ENCODE measurements at places on chromosomes 5 and 9.

GRCh38 chr9:127520941-127521918, 69.9 kb downstream of the LRSAM1 start:
- DNase-seq = no peak

DNA sequence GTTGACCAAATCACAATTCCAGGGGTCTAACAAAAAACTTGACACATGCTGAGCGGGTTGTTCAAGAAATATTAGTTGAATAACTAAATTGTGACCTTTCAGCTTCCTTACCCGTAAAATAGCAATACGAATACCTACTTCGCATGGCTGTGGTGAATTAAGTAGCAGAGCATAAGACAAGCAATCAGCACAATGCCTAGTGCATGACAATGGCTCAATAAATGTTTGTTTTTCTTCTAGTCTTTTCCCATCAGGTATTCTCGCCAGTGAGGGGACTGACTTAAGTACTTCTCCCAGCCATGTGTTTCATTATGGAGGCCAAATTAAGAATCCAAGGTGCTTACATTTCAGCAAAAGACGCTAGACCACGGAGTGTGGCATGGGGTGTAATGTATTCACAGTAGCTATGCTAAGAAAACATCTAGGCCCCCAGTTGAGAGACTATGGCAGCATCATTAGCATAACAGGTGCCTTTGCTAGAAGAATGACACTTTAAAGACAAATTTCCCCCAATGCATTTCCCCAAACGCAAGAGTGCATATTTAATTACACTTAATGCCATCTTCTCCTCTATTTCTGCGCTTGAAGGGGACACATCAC, 145.9 kb downstream of the ASTN2 start:
- no peak for DNase-seq

DNA sequence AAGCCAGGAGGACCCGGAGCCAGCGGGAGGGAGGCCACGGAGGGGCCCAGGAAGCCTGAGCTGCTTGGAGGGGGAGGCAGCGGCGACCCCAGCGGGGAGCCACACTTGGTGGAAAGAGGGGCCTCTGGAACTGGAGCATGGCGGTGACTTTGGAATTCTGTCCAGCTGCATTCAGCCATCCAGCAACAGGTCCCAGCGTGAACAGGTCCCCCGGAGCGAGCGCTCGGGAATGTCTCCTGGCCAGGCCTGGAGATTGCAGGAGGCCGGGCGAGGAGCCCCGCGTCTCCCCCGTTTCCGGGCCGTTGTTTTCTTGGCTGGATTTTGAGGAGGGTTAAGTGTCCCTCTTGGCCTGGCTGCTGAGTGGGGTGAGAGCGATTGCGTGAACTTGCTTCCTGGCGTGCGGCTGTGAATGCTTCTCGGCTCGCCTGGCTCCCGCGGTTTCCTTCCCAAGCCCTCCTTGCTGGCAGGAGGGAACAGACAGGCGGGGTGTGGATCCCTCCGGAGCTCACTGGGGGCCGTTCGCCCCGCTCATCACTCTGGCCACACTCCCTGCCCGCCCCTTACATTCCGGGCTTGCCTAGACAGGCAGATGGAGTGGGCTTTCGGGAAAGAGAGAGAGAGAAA, 125.3 kb upstream of the IRX4 start:
- peak; percentile 57 for DNase-seq

DNA sequence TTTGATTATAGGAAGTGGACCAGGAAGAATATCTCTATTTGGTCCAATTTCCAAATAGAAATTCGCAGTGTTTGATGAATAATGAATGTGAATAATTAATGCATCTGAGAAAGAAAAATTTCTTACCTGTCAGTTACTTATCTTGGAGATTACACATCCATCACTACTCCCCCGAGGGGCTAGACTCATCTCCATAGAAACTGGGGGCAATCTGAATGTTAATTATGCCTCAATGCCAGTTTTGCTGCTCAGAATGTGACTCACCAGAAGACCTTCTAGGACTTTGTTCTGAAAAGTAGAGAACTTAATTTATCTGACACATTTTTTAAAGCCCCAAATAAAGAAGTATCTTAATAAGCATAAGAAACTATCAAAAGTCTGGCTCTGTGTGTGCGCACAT, 233.4 kb upstream of the NR4A3 start:
- no peak for DNase-seq

DNA sequence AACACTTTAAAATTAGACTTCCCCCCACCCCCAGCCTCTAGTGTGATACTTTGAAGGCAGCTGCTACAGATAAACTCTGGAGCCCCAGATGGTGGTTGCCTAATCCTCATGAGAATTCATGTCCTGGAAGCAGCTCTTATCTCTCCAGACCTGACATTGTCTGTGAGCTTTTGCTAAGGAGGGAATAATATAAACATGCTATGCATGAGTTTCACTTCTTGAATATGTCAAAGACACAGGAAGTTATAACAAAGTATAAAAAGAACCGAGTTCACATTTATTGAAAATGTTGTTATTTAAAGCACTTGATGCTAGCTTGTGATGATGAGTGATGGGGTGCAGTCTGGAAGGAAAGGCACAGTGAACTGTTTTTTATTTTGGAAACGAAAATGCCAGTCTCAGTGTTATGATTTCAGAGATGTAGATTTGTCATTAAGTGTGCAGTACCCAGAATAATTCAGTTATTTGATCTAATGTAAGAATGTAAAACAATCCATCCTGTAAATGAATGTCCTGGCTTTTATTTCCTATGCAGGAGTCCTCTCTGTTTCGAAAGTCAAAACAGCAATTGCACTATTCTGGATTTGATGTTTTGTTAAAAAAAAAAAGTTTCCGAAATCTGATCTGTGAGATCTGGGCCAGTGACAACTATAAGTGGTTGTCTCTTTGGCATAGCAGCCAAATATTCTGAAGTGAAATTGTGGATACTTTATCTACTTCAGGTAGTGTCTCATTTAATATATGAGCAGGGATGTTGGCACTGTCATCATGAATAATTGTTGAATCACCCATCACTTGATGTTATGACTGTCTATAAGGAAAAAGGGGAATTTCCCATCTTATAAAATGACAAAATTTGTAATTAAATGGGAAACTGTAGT, 77.0 kb downstream of the ZCCHC7 start:
- no peak for DNase-seq

DNA sequence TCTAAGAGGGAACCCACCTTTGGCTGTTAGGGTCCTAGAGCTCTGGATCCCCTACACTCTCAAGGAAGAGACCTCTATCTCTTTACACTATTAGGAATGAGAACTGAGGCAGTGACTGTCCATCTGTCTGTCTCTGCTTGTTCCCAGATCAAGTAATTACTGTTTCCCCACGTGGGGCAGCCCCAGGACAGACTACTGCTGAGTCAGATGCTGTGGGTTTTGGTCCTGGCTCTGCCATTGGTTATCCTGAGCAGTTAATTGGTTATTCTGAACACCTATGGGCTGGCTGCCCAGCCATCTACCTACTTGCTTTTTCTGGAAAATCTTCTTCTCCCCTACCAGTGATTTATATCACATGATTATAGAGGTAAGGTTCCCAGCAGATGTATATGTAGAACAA, 33.3 kb downstream of the FBXO10 start:
- no peak for DNase-seq

DNA sequence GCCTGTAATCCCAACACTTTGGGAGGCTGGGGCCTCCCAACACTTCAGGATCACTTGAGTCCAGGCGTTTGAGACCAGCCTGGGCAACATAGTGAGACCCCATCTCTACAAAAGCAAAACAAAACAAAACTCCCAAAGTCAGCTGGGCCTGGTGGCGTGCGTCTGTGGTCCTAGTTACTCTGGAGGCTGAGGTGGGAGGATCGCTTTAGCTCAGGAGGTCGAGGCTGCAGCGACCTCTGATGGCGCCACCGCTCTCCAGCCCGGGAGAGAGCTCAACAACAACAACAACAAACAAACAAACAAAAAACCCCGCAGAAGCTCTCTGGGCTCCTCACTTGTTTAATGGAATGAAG, 528 bp downstream of the ACOT12 start:
- no peak for DNase-seq

GRCh38 chr9:120928015-120928482, 1.5 kb upstream of the TRAF1 start:
- DNase-seq = peak; percentile 82

DNA sequence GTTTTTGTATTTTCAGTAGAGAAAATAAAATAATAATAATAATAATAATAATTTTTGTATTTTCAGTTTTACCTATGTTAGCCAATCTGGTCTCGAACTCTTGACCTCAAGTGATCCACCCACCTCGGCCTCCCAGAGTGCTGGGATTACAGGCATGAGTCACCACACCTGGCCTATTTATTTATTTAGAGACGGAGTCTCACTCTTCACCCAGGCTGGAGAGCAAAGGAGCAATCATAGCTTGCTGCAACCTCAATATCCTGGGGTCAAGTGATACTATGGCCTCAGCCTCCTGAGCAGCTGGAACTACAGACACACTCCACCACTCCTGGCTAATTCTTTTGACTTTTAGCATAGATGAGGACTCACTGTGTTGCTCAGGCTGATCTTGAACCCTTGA, 167.5 kb downstream of the TLE1 start:
- no peak for DNase-seq

All from tibial artery (tissue), 4 donors.